ENCODE measurements at places on chromosomes 4 and X.

GRCh38 chrX:114959729-114960128 lies 57.7 kb downstream of the IL13RA2 start:
- no peak for DNase-seq

GRCh38 chr4:147247579-147247978 lies 233.3 kb upstream of the EDNRA start:
- no peak for DNase-seq

DNA sequence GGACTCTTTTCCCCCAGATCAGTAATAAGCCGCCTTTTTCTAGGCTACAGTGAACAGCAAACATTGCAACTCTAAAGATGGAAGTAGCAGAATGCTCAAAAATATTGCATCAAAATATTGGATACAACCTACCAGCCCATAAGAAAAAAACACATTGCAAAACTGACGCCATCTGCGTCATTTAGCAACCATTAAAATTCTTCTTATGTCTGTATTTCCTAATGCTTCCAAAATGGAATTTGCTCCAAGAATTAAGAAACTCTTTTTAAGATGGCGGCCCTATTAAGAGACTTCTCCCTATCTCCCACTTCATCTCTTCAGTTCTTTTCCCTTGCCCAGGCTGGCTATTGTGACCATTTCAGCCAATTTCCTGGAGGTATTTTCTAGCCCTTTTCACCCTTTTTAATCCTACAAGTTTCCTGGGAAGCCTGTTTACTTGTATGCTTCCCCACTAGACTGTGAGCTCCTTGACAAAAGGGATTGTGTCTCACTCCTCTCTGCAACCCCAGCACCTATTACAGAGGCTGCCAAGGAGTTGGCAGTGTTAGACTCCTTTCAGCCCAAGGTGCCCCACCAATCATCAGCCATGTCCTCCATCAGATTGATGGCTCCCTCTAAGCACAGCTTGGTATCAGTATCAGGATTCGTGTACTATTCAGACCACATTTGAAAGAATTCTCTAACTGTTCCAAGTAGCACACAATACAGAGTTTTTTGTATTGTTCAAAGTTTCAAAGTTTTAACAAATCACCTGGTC lies 4.4 kb downstream of the GPC3 start:
- no peak for DNase-seq

- DNase-seq, result no peak
Observed at GRCh38 chr4:155799794-155800123, 40.9 kb downstream of the GUCY1B1 start.
